ENCODE measurements at places on chromosomes 3 and 15.

- DNase-seq: no peak
Measured at GRCh38 chr3:166531730-166532129, 694.5 kb upstream of the BCHE start.

GRCh38 chr15:37135225-37135624 is 34.9 kb upstream of the MEIS2 start:
- DNase-seq: peak; percentile 40

- no peak for DNase-seq
Measured at GRCh38 chr15:100778831-100779288, 100.8 kb upstream of the ALDH1A3 start.

DNA sequence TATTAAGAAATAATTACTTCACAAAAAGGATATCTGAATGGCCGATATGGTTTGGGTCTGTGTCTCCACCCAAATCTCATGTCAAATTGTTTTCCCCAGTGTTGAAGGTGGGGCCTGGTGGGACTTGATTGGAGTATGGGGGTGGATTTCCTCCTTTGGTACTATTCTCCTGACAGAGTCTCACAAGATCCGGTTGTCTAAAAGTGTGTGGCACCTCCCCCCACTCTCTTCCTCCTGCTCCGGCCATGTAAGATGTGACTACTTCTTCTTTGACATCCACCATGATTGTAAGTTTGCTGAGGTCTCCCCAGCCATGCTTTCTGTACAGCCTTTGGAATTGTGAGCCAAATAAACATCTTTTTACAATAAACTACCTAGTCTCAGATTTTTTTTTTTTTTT is 34.5 kb downstream of the ZBTB11 start:
- no peak for DNase-seq

DNA sequence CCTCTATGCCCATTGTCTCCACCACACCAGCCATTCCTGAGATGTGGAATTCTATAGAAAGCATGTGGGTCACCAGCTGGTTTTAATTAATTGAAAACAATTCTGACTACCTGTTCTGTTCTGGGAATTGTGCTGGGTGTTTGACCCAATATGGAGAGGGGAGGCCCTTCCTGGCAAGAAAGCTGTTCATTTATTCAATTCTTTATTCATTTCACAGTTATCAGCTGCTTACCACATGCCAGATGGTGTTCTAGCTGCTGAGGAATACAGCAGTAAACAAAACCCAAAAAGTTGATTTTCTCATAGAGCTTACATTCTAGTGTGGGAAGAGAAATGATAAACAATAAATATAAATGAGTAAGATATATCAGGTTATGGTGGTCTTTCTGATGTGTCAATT is 296.1 kb upstream of the RASGRP1 start:
- no peak for DNase-seq

DNA sequence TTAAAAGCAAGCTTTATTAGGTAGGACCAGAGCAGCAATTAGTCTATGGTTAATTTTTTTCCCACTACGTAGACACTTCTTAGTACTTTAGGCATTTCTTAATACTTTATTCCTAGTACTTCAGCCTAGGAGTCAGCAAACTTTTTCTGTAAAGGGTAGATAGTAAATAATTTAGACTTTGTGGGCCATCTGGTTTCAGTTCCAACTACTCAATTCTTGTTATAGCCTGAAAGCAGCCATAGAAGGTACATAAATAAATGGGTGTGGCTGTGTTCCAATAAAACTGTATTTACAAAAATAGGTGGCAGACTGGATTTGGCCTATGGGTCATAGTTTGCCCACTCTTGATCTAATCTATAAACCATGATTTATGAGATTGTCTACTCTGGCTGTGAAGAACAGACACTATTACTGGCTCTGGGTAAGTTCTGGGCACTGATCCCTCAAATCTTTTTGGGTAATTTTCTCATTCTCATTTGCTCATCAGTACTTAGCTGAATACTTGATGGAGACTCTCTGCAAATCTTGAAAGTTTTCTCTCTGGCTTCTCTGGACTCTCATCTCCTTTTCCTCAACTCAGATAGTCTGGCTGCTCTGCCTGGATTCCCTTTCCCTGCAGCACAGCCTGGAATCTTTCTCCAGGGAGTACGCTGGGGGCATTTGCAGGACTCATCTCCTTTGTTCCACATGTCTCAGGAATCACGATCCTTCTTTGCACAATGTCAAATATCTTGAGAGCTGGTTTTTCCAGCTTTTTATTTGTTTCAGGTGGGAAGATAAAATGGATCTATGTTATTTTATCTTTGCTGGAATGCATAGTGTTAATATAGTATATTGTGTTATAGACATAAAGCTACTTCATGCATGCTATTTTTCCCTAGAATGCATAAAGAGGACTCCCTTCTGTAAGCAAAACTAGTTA is 524.8 kb upstream of the TBL1XR1 start:
- no peak for DNase-seq

- DNase-seq: no peak
Measured at GRCh38 chr15:43329217-43329959, 985 bp downstream of the LCMT2 start.

- DNase-seq: no peak
Measured at GRCh38 chr15:40355976-40356585, 1.9 kb upstream of the DISP2 start.

GRCh38 chr3:12316729-12317351 is 28.0 kb downstream of the PPARG start:
- no peak for DNase-seq

DNA sequence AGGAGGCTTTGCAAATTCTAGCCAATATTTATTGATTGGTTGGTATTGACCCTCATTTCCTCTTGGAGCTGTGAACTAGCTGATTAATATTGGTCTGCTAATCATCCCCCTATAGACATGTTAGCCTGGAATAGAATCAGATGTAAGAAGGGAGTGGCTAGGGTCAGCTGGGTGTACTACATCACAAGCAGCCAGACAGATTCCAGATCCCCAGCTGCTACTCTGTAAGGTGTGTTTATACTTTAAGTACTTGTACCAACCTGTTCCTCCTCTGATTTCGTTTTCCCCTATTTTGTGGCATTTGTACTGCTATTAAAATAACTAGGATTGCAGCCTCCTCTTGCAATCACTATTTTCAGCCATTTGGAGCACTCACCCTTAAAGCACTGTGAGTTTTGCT is 49.9 kb downstream of the PARP15 start:
- DNase-seq: no peak

- no peak for DNase-seq
Measured at GRCh38 chr3:57729334-57730045, 26.6 kb upstream of the SLMAP start.

DNA sequence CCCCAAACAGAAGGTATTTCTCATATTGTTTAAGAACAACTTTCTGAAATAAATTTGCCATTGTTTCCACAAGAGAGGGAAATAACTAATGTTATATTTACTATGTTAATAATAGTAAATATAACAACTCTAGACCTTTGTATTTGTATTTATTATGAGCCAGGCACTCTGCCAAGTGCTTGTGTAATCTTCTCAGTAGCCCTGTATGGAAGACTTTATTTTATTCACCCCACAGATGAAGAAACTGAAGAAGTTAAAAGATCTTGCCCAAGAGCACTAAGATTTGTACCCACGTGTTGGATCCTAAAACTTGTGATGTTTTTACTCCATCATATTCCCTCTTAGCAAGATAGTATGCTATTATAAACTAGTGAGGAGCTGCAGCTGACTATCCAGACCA is 12.0 kb upstream of the GNB4 start:
- DNase-seq: peak; percentile 30

GRCh38 chr3:22671848-22672247 is 531.3 kb upstream of the UBE2E2 start:
- DNase-seq: no peak

DNA sequence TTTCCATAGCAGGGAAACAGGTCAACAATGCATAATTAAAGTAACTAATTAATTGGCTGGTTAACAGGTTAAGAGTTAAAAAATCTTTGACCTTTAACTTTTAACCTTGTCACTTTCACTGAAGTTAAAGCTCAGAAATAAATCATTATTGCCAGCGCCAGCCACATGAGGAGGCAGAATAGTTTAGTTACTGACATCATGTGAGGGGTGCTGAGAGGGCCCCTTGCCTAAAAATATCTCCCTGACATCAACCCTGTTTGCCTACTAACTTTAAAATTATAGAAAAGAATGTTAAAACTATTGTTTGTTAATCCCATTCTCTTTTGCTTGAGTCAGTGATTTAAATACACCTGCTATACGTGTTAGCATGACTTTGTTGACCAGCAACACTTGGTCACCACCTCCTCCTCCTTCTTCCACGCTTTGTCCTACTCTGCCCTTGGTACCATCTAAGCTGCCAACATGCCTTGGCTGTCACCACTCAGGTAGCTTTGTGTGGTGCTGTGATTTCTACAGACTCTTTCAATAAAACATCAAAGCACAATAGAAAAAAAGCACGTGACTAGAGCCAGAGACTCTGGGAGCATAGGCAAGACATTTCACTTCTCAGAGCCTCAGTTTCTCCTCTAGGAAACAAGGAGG is 2.7 kb downstream of the FBXO40 start:
- no peak for DNase-seq

GRCh38 chr15:99155961-99156443 is 51.1 kb downstream of the SYNM start:
- peak; percentile 49 for DNase-seq

- no peak for DNase-seq
Measured at GRCh38 chr3:195872097-195872496, 36.3 kb downstream of the TNK2 start.

DNA sequence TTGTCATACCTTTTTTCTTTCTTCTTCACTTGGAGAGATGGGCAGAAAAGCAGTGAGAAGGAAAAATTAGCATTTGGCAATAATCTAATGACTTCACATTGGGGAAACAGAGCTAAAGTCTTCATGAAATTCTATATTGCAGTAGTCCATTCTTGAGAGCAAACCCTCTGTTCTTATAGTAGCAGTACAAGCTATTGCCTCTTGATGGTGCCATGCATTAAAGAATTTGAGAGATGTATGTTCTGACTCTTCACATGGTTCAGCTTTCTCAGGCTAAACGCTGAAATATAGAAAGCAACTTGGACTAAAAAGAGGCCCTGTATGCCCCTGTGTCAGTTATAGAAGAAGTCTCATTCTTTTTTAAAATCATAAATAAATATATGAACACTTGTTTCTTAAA is 36.0 kb downstream of the PHLDB2 start:
- peak; percentile 63 for DNase-seq

GRCh38 chr15:83372434-83372891 is 74.7 kb upstream of the SH3GL3 start:
- DNase-seq: peak; percentile 24

GRCh38 chr3:72270072-72270681 is 485.2 kb upstream of the PROK2 start:
- DNase-seq: peak; percentile 93

GRCh38 chr15:82999905-83000671 is 11.4 kb downstream of the C15orf40 start:
- peak; percentile 59 for DNase-seq

- DNase-seq: no peak
Measured at GRCh38 chr3:114569186-114569585, 275.4 kb downstream of the TIGIT start.

- DNase-seq: peak; percentile 78
Measured at GRCh38 chr15:40763801-40764628, at the start of gene GCHFR. Gene GCHFR (plus strand): TSS chr15:40764068. CDS start chr15:40764181, 113 bp downstream.

DNA sequence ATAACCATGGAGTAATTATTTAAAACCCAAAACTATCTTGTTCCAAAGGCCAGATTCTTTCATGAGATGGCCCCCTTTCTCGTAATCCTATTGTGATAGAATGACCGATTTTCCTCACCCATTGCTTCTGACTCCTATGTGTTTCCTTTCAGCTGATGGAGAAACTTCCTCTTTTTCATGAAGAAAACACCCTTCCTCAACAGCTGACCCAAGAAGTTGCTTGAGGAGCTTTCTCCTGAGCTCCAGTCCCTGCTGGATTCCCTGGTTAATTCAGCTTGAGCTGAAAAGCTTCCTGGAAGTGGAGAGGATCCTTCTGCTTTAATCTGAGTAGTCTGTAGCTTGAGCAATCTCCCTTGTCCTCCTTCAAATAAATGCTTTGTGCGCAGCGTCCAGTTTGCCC is 75.0 kb downstream of the BFSP2 start:
- DNase-seq: no peak

DNA sequence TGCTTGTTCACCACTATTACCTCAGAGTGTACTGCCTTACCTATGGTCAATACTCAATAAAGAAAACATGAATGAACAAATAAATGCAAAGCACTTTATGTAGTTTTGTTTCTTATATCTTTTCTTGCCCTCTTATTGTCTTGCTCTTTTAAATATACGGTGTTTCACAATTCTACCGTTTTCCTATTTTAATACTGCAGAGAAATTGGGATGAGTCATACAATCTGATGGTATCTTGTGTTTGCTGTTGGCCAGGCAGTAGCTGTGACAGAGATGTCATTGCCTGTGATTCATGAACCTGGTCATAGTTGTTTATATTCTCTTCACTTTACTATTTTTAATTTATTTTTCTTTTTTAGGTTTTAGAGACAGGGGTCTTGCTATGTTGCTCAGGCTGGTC is 48.3 kb downstream of the SERP1 start:
- DNase-seq: peak; percentile 65

- no peak for DNase-seq
Measured at GRCh38 chr3:68089572-68090011, 435.2 kb upstream of the SUCLG2 start.

DNA sequence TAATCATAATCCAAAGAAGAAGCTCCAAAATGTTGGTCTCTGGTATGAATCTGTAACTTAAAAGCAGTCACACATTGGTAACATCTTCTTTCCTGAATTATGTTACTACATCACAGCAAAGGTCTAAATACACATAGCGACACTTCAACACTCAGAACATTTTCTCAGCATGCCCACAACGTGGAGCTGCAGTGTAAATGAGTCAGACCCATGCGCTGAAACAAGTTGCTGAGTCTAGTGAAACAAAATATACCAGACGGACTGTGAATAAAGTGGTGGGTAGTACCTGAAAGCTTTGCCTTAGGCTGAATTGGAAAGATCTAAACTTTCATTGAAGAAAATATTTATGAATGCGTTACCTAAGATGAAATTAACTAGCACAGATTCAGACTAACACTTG is 33.2 kb upstream of the GOLGA8B start:
- DNase-seq: peak; percentile 62

- no peak for DNase-seq
Measured at GRCh38 chr15:58274885-58275284, 136.7 kb downstream of the AQP9 start.

GRCh38 chr3:138457863-138458735 is 23.7 kb downstream of the ESYT3 start:
- DNase-seq: no peak

DNA sequence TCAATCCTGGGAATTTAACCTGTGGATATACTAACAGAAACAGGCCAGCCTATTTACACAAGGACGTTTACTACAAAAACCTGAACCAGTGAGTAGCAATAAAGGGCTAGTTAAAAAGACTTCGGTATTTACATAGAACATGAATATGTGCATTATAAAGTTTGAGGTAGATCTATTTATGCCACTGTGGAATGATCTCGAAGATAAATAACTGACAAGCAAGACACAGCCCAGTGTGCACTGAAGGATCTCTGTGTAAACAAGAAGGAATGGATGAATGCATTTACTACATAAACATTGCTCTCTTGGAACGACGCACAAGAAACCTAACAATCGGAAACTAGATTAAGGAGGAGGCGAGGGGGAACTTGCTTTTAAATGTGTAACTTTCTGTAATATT is 132.0 kb upstream of the NSMCE3 start:
- DNase-seq: no peak

Measured in MCF 10A (cell line).